Fibroblast of mammary gland (primary cell): ENCODE measurements at places on chromosomes 3 and 15.

DNA sequence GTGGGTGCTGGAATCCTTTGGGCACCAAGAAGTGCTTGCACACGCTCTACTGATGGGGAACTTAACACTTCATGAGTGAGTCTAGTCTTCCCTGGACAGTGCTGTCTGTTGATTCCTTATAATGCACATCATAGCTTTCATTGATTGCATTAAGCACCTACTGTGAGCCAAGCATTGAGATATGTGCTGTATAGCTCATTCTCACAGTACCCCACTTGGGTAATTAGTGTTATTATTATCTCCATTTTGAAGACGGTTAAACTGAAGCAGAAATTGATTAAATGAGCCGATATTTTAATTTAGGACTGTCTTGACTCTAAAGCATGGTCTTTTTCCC lies 504 bp upstream of the PDHB start:
- no peak for DNase-seq

DNA sequence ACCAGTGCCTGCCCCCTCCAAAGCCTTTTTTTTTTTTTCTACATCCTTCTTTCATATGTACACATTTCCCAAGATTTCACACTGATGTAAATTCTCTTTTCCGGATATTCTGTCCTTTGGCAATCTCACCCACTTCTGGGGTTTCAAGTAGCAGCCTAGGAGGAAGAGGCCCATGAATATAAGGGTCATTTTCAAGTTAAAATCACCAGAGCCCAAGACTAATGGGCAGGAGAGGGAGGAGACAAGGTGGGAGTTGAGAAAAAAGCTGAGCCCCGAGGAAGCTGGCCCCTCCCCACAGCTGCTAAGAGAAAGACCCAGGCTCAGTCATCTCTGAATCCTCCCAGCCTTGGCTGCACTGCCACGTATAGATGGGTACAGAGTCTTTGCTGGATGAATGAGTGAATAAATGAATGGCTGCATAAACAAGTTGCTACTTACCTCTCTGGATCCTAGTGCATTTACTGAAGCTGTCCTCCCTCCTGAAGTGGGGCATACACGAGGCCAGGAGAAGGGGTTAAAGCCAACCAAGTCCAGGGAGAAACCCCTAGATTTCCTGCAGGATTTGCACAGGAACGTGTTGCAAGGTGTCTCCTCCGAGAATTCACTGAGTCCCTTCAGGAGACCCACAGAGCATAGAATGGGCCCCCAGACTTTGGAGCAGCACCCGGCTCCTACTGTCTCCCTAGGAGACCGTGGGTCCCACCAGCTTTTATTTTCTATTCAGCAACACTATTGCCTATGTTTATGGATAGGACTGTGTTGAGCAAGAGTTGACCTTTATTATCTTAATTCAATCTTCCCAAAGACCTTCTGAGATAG lies 100.8 kb upstream of the LIPC start:
- DNase-seq, result peak; percentile 12

- DNase-seq, result no peak
Measured at GRCh38 chr3:194103505-194103904, 32.4 kb upstream of the HES1 start.

GRCh38 chr3:120182613-120183511 lies 88.6 kb upstream of the GSK3B start:
- DNase-seq, result peak; percentile 68

- DNase-seq, result peak; percentile 80
Measured at GRCh38 chr15:51869060-51869421, 39.6 kb downstream of the TMOD3 start.

DNA sequence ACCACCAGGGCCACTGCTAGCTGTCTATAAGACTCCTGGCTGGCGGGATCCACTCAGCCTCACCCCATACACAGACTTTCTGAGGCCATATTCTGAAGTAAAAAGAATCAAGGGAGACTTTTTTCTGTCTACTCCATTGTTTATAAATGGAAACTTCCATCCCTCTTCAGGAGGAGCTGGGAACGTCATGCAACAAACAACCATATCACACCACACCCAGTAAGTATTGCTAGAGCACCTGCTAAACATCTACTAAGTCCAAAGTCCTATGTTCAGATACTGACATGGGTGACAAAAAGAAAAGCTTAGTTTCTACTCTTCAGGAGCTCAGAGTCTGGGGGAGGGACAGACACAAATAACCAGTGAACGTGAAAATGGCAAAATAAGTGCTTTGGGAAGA lies 324.8 kb upstream of the ONECUT1 start:
- no peak for DNase-seq

DNA sequence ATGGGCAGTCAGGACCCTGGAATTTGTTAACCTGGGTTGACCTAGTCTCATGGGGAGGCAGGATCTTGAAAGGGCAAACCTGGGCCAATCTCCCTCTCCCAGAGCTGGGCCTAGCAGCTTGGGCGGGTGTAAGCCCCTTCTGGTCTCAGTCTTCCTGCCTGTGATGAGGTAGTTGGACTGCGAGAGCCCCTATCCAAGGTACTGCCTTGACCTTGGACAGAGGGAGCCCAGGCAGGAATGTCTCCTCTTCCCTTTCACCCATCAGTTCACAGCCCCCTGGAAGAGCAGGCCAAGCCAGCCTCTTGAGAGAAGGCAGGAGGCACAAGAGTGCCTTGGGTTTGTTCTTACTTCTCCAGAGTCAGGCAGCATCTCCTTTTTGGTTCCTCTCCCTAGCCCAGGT lies 24.7 kb upstream of the SEMA3F start:
- DNase-seq, result no peak

- peak; percentile 86 for DNase-seq
Measured at GRCh38 chr3:4720316-4721075, 227.3 kb downstream of the ITPR1 start.

- DNase-seq, result peak; percentile 56
Measured at GRCh38 chr3:151404316-151404715, 19.8 kb upstream of the P2RY12 start.

DNA sequence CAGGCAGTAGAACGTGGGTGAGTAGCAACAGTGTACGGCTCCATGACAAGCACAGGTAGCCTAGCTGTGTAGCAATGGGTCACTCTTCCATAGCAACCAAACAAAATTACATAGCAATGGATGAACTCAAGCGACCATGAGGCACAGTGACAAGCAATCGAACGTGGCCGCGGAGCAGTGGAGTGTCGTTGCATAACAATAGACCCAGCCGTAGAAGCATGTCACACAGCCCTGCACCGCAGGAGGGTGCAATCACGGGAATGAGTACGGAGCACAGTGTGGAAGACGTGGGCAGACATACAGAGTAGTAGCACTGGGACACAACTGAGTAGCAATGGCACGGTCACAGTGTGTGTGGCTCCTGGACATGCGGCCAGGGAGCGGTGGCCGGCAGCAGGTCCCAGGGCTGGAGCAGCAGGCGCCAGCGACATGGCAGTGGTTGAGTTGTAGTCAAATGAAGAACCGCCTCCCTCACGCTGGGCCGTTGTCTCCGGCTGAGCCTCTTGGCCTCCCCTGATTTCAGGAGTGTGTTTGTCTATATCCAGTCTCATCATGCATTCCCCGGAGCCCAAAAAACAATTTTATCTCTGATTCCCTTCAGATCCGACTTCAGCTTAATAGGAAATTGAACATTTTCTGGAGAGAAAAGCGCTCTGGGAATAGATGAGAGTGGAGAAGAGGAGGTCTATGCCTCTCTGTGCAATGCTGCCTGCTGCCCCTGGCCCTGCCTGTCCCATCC lies 64.1 kb downstream of the CCDC33 start:
- DNase-seq, result no peak
